ENCODE measurements at places on chromosomes 1 and 21.

DNA sequence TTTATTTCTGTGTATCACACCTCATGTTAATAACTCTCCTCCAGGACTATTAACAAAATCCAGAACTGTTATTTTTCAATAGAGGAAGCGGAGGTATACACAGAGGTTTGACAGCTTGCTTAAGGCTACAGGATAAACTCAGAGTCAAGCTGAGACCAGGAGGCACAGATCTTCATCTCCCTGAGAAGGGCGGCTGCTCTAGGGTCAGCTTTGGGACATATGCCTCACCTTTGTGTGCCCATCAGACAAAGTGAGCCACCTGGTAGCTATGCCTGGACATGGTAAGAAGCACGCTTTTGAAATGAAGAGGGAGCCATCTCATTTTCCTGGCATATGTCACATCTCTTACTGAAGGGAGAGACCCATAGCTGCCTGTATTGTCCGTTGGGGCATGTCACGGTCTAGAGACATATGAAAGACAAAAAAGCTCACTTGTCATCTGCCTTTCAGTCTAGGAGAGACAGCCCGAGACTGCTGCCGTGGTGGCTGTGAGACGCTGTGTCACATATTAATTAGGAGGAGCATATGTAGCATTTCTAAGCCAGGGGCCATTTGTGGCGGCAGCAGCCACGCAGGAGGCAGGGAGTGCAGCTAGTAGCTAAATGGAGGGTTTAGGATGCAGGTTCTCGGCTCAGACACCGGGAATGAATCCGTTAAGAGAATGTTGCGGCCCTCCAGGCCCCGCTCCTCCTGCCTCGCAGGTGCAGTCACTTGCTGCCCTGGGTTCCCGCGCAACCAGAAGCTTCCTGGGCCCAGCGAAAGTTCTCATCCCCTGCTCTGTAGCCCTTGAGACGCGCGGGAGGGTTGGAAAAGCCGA, 161.3 kb upstream of the C1orf21 start:
- DNase-seq: no peak

GRCh38 chr21:43735236-43736091, 16.5 kb downstream of the PDXK start:
- DNase-seq: no peak

- DNase-seq: no peak
Observed at GRCh38 chr1:244210884-244211558, 159.9 kb downstream of the ZBTB18 start.

GRCh38 chr1:57820356-57821095, 396.7 kb upstream of the DAB1 start:
- DNase-seq: no peak

GRCh38 chr21:46604975-46605766, at the start of gene S100B:
Gene S100B, minus strand, starts transcription at chr21:46605082. Its CDS starts 2,667 bp downstream, at chr21:46602415.
- no peak for DNase-seq

- no peak for DNase-seq
Observed at GRCh38 chr1:19312782-19313635, 883 bp downstream of the SLC66A1 start.

GRCh38 chr1:21396516-21396915, 43.4 kb upstream of the NBPF3 start:
- no peak for DNase-seq

DNA sequence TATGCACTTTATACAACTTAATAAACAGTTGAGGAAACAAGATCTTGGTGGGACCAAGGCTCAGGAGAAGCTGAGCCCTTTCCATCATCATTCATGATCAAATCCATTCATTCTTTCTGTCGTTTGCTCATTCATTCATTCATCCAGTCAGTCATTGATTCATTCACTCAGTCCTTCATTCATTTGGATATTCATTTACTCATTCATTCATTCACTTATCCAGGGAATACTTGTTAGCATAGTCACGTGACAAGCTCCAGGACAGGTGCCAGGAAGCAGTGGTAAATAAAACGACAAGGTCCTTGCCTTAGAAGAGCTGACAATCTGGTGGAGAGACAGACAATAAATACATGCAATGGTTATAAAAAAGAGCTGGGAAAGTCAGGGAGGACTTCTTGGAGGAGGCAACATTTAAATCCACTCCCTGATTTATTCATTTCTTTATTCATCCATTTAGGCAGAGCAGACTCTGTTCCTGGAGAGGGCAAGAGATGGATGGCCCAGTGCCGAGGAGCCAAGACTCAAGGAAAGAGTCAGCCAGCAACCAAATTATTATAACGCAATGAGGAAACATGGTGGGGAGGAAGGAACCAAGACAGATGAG, 74.1 kb upstream of the CASZ1 start:
- no peak for DNase-seq

DNA sequence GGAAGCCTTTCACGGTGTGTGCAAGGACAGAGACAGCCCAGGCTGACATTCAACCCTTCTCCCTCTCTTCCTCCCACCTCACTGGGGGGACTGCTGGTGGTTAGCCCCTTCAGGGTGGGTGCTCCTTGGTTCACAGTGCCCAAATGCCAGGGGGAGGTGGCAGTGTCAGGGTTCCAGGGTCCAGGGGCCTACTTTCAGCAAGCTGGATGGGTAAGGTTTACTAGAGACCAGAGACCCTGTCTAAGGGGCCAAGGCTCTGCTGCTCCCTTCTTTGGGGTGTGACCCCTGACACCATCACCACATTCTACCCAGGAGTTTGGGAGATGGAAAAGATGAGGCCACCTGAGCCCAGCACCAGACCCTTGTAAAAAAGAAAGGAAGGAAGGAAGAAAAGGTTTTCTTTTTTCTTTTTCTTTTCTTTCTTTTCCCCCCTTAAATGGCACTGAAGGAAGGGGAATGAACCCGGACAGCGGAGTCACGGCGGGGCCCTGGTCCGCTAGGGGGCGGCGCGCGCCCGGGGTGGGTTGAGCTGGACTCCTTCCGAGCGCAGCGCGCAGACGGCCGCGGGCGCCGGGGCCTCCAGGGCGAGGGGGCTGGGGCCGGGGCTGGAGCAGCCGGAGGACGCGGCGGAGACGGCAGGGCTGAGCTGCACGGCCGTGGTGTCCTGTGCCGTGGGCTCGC, 18.8 kb downstream of the KNCN start:
- no peak for DNase-seq

GRCh38 chr1:205465392-205465791, 9.5 kb upstream of the BLACAT1 start:
- DNase-seq: no peak

GRCh38 chr21:33185852-33186251, 43.9 kb upstream of the IFNAR2 start:
- DNase-seq: no peak

DNA sequence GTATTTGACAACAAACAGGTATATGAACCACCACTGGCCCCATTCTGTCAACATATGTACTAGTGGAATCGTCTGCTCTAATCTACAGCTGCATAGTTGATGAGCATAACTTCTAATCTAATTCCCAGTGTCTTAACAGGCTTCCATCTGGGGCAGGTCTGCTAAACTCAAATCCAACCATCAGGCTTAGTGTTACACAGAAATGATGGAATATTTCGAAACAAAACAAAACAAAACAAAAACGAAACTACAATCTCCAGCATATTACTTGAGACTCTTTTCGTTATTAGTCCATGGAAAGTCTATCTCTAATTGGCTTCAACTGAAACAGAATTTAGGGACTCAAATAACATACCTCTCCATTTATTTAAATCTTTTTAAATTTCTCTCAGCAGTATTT, 37.6 kb downstream of the DIPK1A start:
- DNase-seq: no peak

DNA sequence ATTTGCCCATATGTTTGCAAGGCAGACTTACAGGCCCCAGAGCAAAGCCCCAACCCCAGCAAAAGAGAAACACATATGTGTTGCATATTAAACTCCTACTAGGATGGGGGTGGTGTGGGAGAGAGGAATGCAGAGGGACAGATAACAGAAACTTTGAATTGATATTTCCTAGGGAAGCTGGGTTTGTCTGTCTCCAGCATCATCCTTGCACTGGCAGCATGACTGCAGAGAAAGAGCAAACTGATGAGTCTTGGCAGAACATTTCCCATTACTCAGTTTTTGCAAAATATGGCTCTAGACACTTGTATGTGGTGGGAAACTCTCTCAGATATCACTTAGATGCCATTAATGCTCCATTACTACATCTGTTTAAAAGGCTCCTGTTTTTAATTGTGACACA, 43.8 kb upstream of the MARK1 start:
- no peak for DNase-seq

- DNase-seq: no peak
Observed at GRCh38 chr1:171427852-171428471, 57.4 kb upstream of the PRRC2C start.

DNA sequence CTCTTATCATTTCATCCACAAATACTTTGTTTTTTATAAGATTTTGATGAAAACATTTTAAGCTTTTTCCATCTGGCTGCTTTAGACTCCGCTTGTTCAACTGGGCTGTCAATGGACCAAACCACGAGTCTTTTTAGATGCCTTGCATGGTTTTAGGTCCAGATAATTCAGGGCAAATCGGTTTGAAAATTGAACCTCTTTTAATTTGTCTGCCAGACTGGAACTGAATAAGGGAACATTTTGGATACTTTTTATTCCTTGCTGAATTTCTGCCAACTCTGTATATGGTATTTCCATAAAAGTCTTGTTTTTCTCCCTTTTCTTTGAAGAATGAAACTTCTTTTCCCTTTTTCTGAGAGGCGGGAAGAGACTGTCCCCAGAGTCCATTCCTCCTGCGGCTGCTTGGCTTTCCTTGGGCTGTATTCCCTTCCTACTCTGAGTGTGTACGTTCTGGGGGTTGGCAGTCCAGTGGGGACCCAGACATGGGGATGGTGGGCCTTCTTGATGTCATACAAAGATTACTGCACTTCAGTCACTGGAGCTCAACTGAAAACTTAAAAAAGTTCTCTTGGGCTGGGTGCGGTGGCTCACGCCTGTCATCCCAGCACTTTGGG, 46.5 kb upstream of the CNN3 start:
- DNase-seq: no peak

DNA sequence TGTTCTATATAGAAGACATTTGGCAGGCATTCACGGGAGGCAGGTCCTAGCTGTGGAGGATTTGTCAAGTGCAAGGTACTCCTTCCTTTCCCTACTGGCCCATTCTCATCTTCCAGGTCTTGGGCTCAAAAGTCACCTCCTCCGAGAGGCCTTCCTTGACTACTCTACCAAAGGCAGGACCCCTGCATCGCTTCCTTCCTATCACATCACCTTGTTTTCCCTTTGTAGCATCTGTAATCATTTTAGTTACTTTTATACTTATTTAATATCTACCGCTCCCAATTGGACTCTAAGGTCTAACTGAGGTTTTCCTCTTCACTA, 296.8 kb upstream of the KAZN start:
- DNase-seq: no peak

DNA sequence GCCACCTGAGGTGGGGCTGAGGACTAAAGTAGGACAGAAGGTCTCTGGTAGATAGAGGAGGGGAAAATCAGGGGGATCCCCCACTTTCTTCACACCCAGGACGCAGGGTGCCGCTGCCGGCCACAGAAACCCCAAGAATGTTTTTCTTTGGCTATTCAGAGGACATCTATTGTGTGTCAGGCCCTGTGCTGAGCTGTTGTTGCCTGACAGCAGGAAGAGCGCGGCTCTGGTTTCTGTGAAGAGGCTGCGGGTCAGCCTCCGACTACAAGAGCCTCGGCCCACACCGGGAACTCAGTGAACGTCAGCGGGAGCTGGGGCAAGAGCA, 407 bp upstream of the PIGV start:
- DNase-seq: peak; percentile 89

DNA sequence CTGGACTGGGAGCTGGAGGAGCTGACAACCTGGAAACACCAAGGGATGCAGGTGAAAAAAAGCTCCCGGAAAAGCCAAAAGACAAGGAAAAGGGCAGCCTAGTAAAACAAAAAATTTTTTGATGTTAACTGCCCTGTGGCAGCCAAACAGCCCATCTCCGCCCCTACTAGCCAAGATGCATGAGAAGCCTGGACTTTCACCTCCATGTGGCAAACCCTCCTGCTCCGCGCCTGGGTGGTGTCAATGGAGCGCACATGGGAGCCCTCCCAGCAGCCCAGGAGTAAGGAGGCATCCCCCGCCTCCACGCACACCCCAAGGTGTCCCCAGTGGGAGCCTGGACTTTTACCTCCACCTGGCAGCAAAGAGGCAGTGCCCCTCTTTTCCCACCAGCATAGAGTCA, 30.5 kb downstream of the LEMD1 start:
- DNase-seq: no peak

Measured in NK-92 treated with Interleukin-12 subunit alpha and Interleukin-12 subunit beta, amount 100 ng/mL, for 24 hours (cell line).